Upper lobe of left lung (tissue), 6 donors: ENCODE measurements at places on chromosomes 3 and 15.

DNA sequence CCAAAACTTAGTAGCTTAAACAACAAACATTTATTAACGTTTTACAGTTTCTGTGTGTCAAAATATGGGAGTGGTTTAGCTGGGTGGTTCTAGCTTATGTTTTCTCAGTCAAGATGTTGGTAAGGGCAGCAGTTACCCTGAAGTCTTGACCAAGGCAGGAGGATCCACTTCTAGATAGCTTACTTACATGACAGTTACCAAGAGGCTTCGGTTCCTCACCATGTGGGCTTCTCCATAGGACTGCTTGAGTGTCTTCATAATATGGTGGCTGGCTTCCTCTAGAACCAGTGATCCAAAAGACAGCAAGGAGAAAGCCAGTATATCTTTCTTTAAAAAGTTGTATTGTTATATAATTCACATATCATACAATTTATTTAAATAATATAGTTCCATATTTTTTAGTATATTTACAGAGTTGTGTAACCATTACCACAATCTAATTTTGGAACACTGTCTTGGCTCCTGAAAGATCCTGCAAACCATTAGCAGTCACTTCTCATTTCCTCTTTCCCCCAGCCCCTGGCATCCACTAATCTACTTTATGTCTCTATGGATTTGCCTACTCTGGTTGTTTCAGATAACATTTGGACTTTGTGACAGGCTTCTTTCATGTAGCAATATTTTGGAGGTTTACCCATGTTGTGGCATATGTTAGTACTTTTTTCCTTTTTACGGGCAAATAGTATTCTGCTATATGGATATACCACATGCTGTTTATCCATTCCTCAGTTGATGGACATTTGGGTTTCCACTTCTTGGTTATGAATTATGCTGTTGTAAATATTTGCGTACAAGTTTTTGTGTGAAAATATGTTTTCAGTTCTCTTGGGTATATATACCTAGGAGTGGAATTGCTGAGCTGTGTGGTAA is 33.3 kb downstream of the MAPK6 start:
- DNase-seq = no peak

- no peak for DNase-seq
Observed at GRCh38 chr15:30889196-30889595, 14.5 kb upstream of the FAN1 start.

DNA sequence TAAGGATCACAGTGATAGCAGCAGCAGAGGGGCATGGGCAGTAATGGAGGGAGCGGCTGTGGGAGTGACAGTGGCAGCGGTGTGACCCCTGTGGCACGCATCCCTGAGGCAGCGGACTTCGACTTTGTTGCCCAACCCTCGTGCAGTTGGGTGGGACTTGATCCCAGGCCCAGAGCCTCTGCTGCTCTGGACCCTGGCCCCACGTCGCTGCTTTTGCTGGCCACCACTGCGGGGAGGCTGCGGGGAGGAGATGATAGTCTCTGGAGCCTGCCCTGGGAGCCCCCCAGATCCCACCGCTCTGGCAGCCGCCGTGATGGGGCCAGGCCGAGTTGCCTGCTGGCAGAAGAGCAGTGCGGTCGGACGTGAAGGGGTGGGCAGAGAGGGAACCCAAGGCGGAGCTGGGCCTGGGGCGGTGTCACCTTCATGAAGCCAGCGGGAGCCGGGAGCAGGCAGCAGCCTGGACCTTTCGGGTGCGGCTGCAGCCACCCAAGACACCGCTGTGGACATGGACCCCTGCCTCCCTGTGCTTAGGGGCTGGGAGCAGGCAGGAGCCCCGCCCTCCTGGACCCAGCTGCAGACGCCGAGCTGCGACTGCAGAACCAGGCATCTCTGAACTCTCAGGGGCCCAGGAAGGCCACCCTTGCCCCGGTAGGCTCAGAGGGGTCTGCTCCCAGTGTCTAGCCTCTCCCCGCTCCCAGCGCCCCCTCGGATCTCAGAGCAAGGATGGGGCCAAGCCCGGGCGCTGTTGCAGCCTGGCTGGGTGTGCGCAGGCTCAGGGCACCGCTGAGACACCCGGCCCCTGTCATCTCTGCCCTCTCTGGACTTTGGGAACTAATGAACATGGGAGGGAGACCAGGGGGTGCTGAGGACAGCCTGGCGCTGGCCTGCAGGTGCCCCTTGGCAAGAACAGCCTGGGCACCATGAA is 38.3 kb downstream of the COMMD2 start:
- DNase-seq = peak; percentile 71

- DNase-seq = no peak
Observed at GRCh38 chr15:67187351-67187854, 67.1 kb downstream of the AAGAB start.

DNA sequence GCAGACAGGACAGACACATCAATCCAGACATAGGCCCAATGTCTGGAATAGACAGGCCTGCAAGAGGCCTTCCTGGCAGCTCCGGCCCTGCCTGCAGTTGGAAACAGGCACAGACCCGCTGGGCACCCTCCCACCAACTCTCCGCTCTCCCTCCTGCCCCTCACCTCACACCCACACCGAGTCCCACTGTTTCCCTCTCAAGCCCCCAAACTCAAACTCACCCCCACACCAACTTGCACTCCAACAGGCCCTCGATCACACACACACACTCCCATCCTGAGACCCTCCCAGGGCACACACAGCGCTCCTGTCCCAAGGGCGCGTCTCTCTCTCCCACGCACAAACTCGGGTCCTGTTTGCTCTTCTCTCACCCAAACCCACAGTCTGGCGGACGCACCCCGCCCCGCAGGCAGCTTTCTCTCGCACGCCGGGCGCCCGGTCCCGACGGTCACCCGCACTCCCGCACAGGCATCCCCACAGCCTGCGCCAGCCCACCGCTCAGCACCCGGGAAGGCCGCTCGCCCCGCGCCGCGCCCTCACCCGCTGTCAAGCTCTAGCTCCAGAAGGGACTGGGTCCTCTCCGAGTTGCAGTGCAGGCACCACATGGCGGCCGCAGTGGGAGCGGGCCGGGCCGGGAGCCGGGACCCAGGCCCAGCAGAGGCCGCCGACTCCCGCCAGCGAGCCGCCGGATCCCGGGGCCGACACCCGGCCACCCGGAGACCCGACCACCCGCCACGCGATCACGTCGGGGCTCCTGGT is 106.2 kb downstream of the IQSEC1 start:
- no peak for DNase-seq

- no peak for DNase-seq
Observed at GRCh38 chr3:124281453-124282316, 289.8 kb upstream of the ROPN1 start.

GRCh38 chr3:31004025-31004678 is 109.7 kb upstream of the GADL1 start:
- DNase-seq = no peak

GRCh38 chr15:82852941-82853561 is 43.6 kb downstream of the WHAMM start:
- no peak for DNase-seq

- no peak for DNase-seq
Observed at GRCh38 chr3:141063831-141064230, 12.7 kb downstream of the SPSB4 start.

GRCh38 chr15:85743392-85744055 is 51.2 kb downstream of the KLHL25 start:
- no peak for DNase-seq

DNA sequence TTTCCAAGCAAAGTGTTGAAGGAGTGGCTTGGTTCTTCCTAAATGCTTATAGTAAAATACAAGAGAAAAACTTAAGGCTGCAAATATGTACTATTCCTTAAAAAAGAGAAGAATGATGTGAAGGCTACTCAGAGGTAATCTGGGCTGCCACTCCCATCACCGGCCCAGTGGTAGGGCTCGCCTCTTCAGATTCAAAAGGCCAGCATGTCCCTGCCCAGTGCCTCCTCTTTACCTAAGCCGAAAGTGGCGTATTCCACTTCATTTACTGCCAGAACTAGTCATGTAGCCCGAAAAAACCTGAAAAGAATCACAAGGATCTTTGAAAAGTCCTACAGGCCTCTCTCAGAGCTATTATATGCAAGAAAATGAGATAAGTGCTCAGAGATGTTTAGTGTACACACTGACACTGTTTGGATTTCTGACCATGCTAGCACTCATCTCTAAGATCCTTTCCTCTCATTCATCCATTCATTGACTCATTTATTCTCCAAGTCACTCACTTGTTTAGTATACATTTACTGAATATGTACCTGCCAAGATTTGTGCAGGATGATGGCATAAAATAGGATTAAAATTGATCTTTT is 373.3 kb upstream of the THBS1 start:
- DNase-seq = no peak

GRCh38 chr3:21877214-21877754 is 126.3 kb upstream of the ZNF385D start:
- no peak for DNase-seq

DNA sequence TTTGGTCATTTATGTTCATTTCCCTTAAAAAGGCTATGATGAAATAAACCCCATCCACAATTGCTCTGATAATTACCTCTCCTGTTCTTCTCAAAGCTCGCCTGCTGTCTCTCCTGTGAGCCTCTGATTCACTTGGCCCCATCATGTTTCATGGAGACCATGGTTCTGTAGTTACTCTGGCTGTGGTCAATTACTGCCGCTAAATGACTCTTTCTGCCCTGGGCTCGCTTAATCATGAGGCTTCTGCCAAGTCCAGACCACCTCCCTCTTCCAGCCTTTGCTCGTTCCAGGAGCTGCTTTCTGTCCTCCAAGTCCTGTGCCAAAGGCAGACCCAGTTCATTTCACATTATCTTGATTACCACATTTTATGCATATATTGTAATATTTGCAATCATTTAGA is 91.9 kb downstream of the THSD4 start:
- no peak for DNase-seq

DNA sequence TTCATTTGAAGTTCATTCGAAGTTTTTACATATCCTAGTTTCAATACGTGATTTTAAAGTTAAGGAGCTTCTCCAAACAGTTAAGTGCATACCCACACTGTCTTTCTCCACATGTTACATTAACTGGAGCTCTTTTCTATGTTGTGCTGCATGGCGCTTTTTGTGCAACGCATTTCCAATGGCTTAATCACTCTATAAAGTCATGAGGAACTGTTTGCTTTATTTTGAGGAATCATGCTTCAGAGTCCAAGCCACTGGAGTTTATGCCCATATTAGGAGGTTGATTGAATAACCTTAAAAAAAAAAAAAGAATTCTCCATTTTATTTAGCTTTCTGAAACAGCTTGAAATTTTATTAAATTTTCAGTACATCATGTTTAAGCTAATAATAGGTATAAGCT is 109.4 kb upstream of the MBNL1 start:
- no peak for DNase-seq

- no peak for DNase-seq
Observed at GRCh38 chr15:52540374-52541012, 11.8 kb upstream of the MYO5A start.

DNA sequence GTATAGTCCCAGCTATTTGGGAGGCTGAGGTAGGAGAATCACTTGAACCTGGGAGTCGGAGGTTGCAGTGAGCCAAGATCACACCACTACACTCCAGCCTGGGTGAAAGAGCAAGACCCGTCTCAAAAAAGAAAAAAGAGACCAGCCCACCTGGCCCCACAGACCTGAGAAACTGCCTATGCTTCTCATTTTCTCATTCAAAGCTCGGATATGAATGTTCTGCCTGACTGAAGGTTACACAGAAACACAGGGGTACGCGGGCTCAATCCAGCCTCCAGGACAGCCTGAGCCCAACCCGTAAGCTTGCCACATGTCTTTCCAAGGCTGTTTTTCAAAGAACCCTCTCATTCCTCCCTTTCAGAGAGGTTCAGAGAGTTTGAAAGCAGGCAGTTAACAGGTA is 9.7 kb upstream of the LRRC15 start:
- DNase-seq = no peak

DNA sequence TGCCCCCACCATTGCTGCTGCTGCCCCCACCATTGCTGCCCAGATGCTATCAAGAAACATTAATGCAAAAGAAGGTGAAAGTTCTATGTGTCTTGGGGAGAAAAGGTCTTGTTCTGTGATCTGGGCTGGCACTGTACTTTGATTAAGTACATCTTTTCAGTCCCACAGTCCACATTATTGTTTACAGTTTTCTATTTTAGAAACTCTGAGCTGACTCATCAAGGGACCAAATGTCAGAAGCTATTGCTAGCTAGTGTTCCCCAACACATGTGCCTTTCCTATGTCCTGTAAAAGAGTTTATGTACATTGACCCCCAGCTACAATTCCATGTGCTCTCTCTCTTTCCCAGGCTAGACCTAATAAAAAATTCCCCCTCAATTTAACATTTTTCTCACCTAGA is 264.7 kb upstream of the NECTIN3 start:
- no peak for DNase-seq

- DNase-seq = no peak
Observed at GRCh38 chr3:66606868-66607267, 106.0 kb upstream of the LRIG1 start.

DNA sequence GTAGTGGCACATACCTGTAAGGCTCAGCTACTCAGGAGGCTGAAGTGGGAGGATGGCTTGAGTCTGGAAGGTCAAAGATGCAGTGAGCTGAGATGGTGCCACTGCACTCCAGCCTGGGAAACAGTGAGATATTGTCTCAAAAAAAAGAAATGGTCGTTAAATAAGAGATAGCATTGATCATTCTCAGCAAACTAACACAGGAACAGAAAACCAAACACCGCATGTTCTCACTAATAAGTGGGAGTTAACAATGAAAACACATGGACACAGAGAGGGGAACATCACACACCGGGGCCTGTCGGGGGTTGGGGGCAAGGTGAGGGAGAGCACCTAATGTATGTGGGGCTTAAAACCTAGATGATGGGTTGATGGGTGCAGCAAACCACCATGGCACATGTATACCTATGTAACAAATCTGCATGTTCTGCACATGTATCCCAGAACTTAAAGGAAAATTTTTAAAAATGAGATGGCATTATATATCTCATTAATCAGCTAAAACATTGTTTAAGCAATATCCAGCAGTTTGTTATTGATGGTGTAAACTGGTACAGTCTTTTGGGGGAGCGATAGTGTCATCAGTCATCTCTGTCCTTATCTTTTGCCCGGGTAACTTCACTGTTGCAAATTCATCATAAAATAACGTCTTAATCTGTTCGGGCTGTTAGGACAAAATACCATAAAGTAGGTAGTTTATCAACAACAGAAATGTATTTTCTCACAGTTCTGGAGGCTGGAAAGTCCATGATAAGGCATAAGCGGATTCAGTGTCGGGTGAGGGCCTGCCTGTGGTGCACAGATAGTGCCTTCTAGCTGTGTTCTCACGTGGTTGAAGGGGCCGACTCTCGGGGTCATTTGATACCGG is 1.7 kb upstream of the MAN2A2 start:
- no peak for DNase-seq

DNA sequence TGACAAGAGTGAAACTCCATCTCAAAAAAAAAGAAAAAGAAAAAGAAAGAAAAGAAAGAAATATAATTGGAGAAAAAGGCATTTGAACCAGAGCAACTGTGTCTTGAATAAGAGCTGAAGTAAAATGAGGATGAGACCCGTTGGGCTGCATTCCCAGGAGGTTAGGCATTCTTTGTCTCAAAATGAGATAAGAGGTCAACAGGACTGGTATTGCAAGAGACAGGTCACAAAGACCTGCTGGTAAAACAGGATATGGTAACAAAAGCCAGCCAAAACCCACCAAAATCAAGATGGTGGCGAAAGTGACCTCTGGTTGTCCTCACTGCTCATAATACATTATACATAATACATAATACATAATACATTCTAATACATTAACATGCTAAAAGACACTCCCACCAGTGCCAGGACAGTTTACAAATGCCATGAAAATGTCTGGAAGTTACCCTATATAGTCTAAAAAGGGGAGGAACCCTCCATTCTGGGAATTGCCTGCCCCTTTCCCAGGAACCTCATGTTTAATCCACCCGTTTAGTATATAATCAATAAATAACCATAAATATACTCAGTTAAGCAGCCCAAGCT is 8.6 kb upstream of the TIPIN start:
- DNase-seq = no peak
